Activated T-helper 2 cell treated with anti-CD3 and anti-CD28 coated beads, Interferon-gamma antibody, Interleukin-2, Interleukin-4, amounts not matched to agents 10 μg/mL and 5 μg/mL and 100 μg/mL, durations not matched to agents 14 hours and 24 hours and 36 hours (primary cell): ENCODE measurements at places on chromosomes 2 and 18. TPM values are rescaled to one million over a fixed set of nuclear protein-coding genes. Genes with fewer than 3 reads are reported as not detected.

The TGFA gene
- not detected in 2 replicates for total RNA-seq

DNA sequence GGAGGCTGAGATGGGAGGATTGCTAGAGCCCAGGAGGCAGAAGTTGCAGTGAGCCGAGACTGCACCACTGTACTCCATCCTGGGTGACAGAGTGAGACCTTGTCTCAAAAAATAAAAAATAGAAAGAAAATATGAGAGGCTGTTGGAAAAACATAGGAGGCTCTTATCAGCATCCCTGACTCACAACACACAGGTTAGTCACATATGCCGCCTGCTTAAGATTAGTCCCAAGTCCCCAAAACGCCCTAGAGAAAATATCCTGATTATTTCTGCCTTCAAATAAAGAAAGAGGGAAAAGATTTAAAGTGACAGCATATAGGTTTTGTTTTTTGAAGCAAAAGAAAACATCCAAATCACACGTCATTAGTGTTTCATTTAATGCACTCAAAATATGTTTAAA is 29.8 kb upstream of the GALM start:
- no peak for DNase-seq
- H3K36me3 ChIP-seq: peaks cover 5% of the 10 kb centered on the region
- peak overlapping the region; percentile 48 for H3K27ac ChIP-seq

DNA sequence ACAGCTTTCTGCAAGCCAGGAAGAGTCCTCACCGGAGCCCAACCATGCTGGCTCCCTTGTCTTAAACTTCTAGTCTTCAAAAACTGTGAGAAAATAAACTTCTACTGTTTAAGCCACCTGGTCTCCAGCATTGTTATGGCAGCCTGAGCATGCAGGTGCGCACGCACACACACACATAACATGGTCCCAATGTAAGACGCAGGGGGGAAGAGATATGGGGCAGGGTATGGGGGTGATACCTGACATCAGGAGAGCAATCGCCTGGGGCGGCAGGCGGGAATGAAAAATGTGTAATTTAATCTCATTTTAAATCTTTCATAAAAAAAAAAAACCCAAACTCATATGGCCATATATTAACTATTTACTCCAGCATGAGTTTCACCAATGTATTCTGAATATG is 18.0 kb downstream of the HJURP start:
- no peak for DNase-seq
- H3K36me3 ChIP-seq: peaks cover 69% of the 10 kb centered on the region
- no peak overlapping the region for H3K4me3 ChIP-seq
- peaks cover 22% of the 10 kb centered on the region for H3K4me1 ChIP-seq
- H3K27ac ChIP-seq: no peak overlapping the region
- H3K27me3 ChIP-seq: no peaks in the 10 kb centered on the region

The ZSWIM2 gene
- total RNA-seq: not detected in 2 replicates

The SEPTIN10 gene
- total RNA-seq: 1.4 and 2.9 TPM in 2 replicates
